ENCODE measurements at places on chromosomes 2 and 18. TPM values are rescaled to one million over a fixed set of nuclear protein-coding genes. Genes with fewer than 3 reads are reported as not detected.

DNA sequence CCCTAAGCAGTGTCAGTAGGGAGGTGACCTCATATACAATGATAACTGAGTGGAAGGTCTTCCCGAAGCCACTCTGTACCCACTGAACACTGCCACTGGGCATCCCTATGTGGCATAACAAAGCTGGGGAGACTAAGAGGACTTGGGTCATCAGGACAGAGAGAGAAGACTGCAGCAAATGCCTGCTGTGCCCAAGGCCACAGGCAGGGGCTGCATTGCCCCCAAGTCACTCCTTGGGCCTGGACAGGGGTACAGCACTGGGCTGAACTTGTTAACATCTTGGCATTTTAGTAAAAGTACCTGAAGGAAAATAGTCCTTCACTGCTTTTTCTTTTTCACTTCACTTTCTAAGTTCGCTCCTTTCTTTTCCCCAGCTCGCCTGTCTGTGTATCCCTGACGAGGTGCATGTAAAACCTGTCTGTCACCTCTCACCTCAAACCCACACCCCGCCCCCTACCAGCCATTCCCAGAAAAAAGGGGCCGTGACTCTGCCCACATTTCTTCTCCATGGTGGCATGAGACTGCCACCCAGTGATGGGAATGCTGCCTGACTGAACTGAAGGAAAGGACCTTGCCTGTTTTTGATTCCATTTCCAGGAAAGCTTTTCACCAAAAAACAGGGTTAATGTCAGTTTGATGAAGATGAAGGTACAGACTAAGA is 62.9 kb downstream of the MTHFD2 start:
- H3K27ac ChIP-seq: no peak overlapping the region
- no peaks in the 10 kb centered on the region for H3K36me3 ChIP-seq
- DNase-seq: no peak
- no peaks in the 10 kb centered on the region for H3K27me3 ChIP-seq
- H3K4me1 ChIP-seq: no peaks in the 10 kb centered on the region

- H3K36me3 ChIP-seq: no peaks in the 10 kb centered on the region
- DNase-seq: no peak
- H3K27ac ChIP-seq: no peak overlapping the region
- no peak overlapping the region for H3K4me3 ChIP-seq
- H3K27me3 ChIP-seq: no peaks in the 10 kb centered on the region
Observed at GRCh38 chr2:10469955-10470608, 22.0 kb upstream of the ODC1 start.

The DNAH6 gene
- total RNA-seq: 0.24 TPM

The STARD6 gene
- not detected for total RNA-seq

The ZNF385B gene
- 33.3 TPM for total RNA-seq

The FAM161A gene
- total RNA-seq: 0.41 TPM

Measured in right atrium auricular region (tissue), 2 donors.